ENCODE measurements at places on chromosomes 13 and 19.

DNA sequence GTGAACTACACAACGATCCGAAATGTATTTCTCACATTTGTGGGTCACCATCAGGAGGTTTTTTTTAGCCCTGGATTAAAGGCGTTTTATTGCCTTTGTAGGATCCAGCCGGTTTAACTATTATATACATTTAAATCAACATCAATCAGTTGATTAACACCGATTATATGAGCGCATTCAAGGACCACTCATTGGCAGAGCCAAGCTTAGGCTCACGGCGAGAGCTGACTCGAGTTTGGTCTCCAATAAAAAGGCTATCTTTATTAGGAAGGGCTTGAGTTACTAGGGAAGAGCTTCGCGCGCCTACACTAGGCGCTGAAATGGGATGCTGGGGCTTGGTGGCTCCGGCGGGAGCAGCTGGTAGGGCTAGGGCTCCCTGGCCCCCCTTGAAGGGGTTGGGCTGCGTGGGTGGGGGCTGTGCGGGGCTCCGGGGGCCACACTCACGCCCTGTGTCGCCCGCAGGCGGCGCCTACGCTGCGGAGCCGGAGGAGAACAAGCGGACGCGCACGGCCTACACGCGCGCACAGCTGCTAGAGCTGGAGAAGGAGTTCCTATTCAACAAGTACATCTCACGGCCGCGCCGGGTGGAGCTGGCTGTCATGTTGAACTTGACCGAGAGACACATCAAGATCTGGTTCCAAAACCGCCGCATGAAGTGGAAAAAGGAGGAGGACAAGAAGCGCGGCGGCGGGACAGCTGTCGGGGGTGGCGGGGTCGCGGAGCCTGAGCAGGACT lies 4.2 kb downstream of the PDX1 start:
- peak; percentile 35 for DNase-seq

- DNase-seq = peak; percentile 10
These were observed 2.5 kb downstream of the ZNF430 start for GRCh38 chr19:21022996-21023395.

DNA sequence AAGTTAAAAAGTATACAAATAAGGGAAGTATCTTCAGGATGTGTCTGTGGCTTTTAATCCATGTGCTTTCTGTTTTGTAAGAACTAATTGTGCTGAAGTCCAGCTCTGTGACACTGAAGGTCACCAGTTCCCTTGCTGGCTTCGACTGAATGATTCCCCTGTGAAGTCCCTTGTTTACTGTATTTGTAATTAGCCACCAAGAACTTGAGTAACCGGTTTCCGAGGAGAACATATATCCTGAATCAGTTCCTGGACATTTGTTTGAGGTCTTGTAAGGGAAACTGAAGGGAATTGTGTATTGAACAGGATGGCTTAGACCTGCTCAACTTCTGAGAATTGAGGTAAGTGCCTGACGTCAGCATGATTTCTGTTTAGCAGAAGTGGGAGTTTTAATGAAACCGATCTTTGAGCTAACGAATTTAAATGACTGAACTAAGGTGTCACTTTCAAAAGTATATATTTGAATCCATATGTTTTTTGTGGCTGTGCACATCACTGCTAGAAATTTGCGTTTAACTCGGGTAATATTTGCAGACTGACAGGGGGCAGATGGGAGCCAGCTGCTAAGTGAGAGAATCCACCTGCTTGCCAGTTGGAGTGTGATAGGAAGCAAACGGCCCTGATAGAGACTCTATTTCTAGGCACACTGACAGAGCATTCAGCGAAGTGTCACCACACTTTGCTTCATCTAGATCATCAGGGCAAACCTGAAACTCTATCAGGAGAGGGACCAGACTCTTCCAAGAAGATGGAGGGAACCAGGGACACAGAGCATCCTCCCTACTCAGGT lies 530.0 kb downstream of the RFC3 start:
- DNase-seq = no peak

DNA sequence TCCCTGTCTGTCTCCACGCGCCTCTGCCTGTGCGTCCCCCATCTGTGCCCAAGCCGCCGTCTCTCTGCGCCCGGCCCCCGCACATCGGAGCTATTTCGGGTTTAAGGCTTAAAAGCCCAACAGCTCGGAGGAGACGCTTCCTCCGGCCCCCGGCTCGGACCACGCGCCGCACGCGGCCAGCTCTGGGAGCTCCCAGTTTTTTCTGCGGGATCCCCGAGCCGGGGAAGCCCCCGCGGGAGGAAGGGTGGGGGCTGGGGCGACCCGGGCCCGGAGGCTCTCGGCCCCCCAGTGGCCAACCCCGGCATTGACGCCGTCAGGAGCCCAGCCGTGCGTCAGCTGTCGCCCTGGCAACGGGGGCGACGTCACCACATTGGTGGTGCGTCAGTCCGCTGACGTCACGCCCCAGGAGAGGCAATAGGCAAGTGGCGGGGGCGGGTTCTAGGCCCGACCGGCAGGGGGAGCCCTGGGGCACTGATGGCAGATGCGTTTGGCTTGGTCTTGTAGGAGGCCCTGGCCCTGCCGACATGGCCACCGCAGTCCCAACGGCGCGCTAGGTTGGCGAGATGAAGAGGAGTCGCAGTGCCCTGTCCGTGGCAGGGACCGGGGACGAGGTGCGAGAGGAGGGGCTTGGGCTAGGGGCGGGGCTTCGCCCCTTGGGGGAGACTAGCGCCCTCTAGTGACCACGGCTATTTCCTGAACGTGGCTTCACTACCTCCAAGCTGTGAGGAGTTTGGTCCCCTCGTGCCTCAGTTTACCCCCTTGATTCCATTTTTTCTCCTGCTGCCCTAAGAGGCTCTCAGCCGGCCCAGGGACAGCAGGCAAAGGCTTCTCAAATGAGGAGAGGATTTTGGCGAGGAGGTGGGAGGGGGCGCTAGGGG lies 3.7 kb upstream of the PDE4A start:
- peak; percentile 95 for DNase-seq

- DNase-seq = no peak
These were observed 20.4 kb downstream of the MPND start for GRCh38 chr19:4363571-4364304.

GRCh38 chr19:19304186-19304965 lies 15.9 kb downstream of the SUGP1 start:
- peak; percentile 54 for DNase-seq

DNA sequence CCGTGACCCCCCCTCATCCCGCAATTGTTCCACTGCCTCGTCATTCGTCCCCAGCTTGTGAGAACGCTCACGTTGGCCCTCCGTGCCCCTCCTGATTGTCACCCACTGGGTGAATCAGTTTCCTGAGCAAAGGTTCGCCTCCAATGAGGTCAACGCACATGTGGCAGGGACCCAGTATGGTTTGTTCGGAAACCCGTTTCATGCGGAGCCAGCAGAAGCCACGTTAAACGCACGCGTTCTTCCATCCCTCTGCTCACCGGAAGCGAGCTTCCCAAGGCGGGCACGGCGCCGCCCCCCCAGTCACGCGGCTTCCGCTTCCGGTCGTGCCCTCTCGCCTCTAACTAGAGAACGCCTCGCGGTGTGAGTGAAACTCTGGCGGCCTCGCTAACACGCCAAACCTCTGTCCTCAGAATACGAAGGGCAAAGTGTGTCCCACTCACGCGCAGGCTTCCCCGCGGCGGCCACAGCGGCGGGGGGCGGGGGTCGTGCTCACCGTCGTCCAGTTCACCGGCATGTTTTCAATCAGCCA lies 18.0 kb upstream of the CFAP97D2 start:
- no peak for DNase-seq

DNA sequence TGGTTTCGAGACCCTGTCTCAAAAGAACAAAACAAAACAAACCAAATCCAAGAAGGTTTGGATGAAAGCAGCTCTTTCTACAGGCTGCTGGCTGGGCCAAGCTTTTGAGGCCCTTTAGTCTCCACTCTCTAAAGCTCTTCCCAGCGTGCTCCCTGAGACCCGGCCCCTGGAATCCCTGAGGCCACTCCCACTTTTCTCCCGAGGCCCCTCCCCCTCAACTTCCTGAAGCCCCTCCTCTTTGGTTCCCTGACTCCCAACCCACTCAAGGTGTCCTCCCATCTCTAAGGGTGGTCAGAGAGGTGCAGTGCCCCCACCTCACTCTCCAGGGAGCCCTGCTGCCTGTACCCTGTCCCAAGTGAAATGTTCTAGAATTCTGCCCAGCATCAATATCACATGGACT lies 10.6 kb downstream of the ERICH6B start:
- DNase-seq = no peak

DNA sequence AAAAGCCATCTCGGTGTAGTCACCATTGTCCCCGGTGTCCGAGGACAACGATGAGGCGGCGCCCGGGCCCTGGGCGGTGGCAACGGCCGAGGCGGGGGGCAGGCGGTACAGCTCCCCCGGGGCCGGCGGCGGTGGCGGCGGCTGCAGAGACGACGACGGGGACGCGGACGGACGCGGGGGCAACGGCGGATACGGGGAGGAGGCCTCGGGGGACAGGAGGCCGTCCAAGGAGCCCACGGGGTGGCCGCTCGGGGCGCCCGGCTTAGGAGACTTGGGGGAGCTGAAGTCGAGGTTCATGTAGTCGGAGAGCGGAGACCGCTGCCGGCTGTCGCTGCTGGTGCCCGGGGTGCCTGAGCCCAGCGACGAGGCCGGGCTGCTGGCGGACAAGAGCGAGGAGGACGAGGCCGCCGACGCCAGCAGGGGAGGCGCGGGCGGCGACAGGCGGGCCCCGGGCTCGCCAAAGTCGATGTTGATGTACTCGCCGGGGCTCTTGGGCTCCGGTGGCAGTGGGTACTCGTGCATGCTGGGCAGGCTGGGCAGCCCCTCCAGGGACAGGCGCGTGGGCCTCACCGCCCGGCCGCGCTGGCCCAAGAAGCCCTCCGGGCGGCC lies 3.5 kb downstream of the IRS2 start:
- DNase-seq = no peak

- DNase-seq = peak; percentile 26
These were observed 26.1 kb downstream of the PPP5C start for GRCh38 chr19:46372901-46373490.

- peak; percentile 82 for DNase-seq
These were observed 1.2 kb downstream of the KPNA3 start for GRCh38 chr13:49791315-49791710.

- no peak for DNase-seq
These were observed 4.2 kb upstream of the TNFSF11 start for GRCh38 chr13:42569576-42570344.

GRCh38 chr13:73090823-73091187 lies 32.0 kb downstream of the KLF5 start:
- DNase-seq = no peak

GRCh38 chr13:110466266-110466915 lies 95.1 kb downstream of the RAB20 start:
- DNase-seq = no peak

GRCh38 chr13:20272588-20273171 lies 40.6 kb upstream of the GJB6 start:
- no peak for DNase-seq

DNA sequence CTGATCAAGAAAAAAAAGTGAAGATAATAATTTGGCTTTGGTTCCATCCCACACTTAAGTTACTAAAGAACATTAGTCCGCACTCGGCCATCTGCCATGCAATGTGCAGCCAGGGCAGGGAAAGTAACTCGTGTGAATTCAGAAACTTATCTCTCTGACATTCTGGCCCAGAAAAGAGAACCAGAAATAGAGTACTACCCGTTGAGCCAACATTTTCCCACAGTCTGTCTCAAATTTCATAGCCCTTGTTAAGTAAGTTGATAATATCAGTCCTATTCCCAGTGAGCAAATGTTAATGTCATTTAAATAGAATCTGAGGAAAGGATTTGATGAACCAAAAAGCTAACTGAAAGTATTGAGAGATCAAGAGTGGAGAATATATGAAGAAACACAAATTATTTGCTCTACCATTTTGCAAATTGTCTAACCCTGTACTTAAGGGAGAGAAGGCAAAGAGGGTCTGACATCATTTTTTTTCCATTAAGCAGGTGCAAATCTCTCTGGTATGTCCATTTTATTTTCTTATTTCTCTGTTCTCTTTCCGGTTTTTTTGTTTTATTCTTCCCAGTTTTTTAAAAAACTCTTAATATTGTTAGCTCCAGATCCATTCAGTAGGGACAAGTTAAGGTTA lies 156.3 kb downstream of the NDFIP2 start:
- no peak for DNase-seq

DNA sequence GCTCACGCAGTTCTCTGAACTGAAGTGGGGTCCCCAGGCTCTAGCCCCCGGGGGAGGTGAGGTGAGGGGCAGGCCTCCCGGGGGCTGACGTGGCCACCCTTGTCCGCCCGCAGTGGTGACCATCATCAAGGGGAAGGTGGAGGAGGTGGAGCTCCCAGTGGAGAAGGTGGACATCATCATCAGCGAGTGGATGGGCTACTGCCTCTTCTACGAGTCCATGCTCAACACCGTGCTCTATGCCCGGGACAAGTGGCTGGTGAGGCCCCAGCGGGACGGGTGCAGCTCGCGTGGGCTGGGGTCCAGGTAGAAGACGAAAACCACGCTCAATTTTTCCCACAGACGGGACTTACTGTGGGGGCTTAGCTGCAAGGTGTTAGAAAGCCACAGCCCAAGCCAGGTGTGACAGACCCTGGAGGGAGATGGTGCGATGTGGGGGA lies 5.6 kb upstream of the ADM5 start:
- no peak for DNase-seq

DNA sequence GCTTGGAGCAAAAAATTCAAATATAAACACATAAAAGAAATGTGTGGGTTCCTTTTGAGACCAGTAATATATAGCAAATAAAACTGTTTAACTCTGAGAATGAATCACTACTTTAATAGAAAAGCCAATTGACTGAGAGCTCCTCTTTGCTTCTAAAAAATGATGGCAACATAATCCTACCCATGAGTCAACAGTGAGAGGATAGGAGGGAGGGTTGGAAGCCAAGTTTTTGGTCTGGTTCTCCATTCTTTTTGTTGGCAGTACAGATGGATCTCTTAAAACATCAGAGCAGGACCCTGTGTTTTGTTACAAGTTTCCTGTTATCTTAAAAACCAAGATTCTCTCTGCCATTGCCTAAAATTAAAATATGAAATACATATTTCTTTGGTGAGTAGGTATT lies 50.0 kb upstream of the POSTN start:
- no peak for DNase-seq

DNA sequence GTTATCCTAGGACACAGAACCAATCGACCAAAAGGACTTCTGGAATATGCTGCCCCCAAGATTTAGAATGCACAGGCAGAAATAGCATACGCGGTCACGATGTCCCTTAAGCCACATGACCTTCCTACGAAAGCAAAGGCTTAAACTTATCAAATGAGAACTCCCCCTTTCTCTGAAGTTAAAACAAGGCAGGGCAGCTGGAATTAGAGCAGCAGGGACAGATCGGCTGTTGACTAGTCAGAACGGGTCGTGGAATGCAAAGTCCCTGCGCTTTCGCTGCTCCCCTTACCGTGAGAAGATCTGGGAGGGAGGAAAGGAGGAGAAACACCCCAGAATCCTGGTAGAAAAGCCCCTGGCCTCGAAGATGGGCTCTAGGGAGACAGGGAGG lies 799 bp upstream of the USPL1 start:
- DNase-seq = peak; percentile 95

- DNase-seq = no peak
These were observed 26.8 kb downstream of the TUBA3C start for GRCh38 chr13:19154843-19155242.

DNA sequence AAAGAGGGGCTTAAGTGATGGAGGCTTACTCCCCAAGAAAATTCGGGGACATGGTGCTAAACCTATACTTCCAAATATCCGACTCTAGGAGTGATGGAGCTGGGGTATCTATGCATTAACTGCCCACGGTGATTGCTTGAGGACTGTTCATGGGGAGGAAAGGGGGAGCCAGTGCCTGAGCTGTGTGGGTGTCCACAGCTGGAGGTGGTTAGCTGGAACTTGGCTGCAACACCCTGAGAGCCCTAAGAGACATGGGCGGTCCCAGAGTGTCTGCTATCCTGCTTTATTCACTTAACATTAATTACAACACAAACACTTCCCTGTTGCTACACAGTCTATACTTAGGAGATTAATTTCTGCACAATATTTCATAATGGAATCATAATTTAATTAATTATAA lies 28.1 kb upstream of the POMP start:
- no peak for DNase-seq

- DNase-seq = no peak
These were observed 13.1 kb downstream of the SETDB2 start for GRCh38 chr13:49457221-49457620.

Data from hematopoietic multipotent progenitor cell treated with erythropoietin and hydrocortisone succinate and interleukin-3 and kit ligand, for 6 days (in vitro differentiated cells).